ENCODE measurements at places on chromosomes 12 and 14.

DNA sequence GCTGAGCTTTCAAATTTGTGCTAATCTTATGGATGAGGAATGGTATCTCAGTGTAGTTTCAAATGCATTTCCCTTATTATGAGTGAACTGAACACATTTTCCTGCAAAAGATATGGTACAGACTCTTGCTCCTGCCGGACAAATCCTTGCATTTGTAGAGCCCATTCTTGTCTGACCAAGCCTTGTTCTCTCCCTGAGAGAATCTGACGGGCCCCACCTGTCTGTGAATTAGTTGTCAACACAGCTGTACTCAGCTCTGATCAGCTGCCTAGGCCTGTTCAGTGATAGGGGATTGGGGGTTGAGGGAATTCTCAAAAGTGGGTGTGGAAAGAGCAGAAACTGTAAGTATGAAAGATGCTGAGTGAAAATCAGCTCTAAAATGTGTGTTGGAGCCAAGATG is 42.8 kb upstream of the SCN8A start:
- DNase-seq, result no peak

DNA sequence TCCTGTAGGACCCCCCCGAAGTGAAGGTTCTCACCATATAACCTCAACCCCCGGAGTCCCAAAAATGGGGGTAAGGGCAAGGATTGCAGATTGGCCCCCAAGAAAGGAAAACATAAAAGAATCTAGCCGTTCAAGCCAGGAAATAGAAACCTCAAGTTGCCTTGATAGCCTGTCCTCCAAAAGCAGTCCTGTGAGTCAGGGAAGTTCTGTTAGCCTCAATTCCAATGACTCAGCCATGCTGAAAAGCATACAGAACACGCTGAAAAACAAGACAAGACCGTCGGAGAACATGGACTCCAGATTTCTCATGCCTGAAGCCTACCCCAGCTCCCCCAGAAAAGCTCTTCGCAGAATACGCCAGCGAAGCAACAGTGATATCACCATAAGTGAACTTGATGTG is 344.2 kb upstream of the RGS6 start:
- DNase-seq, result no peak

- DNase-seq, result no peak
Observed at GRCh38 chr14:102162487-102162886, 22.8 kb downstream of the WDR20 start.

GRCh38 chr14:36658123-36659009 is 3.3 kb upstream of the PAX9 start:
- DNase-seq, result no peak

DNA sequence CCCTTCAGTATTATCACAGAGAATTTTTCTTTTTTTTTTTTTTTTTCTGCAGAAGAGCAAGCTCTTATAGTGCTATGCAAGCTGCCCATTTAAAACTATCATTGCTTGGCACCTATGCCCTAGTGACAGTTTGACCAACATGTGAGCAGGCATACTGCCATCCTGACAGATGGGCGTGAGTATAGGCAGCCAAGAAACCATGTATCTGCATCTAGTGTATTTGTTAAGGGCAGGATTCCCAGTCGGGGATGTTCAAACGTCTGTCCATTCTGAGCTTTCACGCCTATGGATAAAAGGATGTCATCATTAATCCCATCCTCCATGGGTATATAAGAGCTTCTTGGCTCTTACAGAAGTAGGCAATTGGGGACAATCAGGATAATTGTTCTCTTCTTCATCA is 8.8 kb downstream of the VRK1 start:
- no peak for DNase-seq
